ENCODE measurements at places on chromosomes 13 and 19.

- no peak for DNase-seq
Observed at GRCh38 chr19:35789978-35790944, 14.9 kb downstream of the ARHGAP33 start.

DNA sequence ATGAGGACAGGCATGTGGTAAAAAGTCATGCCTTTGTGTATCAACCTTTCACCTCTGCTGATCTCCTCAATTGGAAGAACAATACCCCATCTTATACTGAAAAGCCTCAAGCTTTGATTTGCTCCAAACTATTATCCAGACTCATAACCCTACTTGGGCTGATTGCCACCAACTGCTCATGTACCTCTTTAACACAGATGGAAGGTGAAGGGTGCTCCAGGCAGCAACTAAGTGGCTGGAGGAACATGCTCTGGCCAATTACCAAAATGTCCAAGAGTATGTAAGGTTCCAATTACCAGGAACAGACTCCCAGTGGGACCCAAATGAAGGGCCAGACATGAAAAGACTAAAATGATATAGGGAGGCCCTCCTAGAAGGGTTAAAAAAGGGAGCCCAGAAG, 78.3 kb downstream of the ZNF486 start:
- no peak for DNase-seq

DNA sequence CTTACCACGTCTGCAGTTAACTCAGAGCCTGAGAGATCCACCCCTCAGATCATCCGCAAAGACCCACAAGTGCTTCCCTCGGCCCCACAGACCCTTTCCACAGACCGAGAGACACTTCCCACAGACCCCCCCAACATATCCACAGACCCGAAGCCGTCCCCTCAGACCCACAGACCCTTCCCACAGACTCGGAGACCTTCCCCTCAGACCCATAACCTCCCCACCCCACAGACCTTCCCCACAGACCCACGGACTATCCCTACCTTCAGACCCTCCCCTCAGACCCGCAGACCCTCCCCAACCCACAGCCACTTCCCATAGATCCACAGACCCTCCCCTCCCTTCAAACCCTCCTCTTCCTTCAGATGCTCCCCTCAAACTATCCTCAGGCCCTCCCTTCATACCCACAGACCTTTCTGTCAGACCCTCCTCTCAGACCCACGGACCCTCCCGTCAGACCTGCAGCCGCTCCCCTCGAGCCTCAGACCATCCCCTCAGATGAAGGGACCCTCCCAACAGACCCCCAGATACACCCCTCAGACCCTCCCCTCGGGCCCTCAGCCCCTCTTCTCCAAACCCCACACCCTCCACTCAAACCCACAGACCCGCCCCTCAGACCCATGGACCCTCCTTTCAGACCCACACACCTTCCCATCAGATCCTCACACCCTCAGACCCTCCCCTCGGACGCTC, 20.1 kb upstream of the TFDP1 start:
- DNase-seq = no peak

DNA sequence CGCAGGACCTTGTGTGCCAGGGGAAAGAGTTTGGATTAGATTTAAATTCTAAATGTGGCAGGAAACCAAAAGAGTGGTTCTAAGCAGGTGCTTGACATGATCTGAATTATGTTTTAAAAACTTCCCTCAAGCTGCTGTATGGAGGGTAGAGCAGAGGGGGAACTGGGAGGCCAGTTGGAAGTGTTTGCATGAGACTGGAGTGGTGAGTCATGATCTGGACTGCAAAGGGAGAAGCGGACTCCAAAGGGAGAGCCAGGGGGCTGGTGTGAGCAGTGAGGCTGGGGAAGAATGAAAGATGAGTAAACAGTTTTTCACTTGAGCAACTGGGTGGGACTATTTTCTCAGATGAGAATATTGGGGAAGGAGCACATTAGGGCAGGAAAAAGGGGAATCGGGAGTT, 206.1 kb downstream of the DNAJC15 start:
- DNase-seq = no peak

DNA sequence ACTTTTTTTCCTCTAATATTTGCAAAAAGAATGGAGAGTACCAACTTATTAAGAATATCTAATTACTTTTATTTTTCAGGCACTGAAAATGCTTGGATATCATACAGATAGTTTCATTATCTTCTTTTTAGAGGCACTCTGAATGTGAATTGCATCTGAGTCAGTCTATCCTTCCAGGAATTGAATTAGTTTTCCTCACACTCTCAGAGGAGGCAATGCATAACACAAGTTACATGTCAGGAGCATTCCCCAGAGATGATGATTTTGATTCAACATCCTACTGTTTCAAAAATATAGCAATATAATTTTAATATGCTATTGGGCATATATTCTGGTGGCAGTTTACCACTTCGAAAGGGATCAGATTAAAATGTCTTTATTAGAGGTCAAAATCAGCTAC, 1315.4 kb downstream of the PCDH9 start:
- DNase-seq = no peak

DNA sequence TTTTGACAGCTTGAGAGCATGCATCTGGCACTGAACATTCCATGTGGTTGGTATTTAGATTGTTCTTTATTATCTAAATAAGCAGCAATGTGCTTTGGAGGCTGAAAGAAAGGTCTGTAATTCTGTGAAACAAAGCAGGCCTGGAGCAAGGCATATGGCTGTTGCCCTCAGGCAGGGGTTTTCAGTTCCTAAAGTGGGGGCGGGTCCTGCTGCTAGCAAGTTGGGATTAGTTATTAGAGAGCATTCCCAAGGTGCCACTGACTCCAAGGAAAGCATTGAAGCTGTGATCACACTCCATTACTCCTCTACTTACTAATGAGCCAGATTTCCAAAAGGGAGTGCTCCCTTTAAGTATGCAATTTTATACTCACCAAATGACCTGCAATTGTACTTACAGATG, 432.2 kb downstream of the OLFM4 start:
- DNase-seq = no peak

- DNase-seq = no peak
Observed at GRCh38 chr19:41968751-41969595, 9.9 kb upstream of the RABAC1 start.

DNA sequence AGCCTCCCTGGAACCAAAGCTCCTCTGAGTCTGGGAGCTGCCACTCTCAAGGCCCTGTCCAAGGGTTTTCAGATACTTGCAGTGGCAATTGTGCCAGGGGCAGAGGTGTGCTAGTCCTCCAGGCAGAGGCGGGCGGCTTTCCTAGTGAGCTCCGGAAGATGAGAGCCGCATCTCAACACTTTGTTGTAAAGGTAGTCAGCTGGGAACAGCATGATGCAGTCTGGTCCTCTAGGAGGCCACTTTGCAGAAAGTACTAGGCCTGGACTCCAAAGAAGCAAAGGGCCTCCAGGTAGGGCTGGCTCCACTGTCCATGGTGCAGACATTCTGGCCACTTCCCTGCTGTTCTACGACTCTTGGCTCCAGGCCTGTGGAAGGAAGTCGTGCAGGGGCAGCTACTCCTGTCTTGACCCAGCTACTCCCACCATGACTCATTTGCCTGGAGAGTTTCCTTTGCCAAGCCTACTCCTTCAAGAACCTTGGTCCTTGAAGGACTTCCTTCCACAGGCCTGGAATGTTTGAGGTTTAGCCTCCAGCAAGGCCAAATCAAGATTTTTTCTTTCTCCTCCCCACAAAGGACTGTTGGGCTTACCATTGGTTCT, 9.9 kb upstream of the ZNF536 start:
- no peak for DNase-seq

- no peak for DNase-seq
Observed at GRCh38 chr13:112182846-112183531, 116.0 kb downstream of the SOX1 start.

DNA sequence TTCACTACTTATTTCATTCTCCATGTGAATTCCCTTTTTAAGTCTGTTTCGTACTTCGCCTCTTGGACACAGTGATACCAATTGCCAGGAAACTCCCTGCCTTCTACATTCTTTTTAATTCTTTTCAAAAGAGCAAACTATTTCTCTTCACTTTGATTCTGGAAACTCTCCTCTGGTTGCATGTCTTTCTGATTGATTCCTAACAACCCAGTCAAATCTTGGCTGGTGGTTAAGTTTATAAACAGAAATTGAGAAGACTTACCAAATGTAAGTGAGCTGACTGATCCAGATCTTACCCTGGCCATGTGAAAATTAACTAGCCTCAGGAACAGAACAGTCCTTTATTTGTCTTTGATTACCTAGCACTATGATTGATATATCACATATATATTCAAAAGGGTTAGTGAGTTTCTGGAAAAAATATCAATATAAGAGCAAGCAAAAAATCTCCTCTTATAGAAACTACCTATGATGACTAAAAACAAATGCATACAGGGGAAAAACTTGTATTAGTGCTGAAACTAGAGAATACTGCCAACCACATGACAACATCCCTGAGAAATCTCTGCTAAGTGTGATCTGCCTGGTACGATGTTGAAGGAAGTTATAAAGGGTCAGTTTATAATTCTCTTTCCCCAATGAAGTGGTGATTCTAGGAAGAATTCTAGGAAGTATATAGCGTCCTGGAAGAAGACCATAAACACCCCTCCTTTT, 152.6 kb upstream of the HTR2A start:
- no peak for DNase-seq

- no peak for DNase-seq
Observed at GRCh38 chr13:111413407-111414187, 93.2 kb downstream of the TEX29 start.

- no peak for DNase-seq
Observed at GRCh38 chr13:74715718-74716117, 581.5 kb upstream of the KLF12 start.

- DNase-seq = peak; percentile 88
Observed at GRCh38 chr19:12933287-12934072, at the start of gene FARSA. TSS of gene FARSA (minus strand) at chr19:12933711. CDS start at chr19:12933696, 15 bp downstream.

DNA sequence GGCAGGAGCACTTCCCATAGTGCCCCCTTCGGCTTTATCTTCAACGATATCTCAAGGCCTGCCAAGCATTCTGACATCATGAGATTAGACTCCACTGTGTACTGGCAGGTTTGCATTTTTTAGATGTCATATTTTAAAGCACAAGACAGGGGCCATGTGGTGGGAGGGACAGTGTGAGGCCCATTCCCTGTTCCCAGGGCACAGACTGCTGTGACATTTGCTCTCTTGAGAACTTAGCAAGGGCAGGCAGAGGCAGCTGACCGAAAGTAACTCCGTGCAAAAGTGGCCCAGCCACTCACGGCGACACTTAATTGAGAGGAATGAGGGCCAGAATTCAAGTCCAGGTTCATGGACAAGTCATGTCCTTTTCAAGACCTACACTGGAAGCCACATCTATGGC, 201.8 kb downstream of the COL4A1 start:
- no peak for DNase-seq

DNA sequence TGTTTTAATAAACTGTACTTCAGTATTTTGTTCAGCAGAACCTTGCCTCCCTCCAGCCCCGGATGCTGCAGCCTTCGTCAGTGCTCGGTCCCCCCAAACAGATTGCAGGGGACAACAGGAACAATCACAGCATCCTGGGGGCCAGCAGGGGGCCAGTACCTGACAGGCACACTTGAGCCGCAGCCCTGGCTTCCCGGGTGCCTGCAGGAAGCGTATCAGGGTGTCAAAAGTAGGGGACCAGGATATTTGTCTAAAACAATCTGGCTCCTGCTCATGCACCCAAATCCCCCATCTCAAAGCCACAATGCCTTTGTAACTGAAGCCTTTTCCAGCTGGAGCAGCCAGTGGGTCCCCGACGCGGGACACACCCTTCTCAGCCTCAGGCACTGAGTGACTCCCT, 167.5 kb upstream of the TSHZ3 start:
- DNase-seq = no peak

- DNase-seq = no peak
Observed at GRCh38 chr19:17323964-17324332, 10.7 kb downstream of the ANO8 start.

Data from stimulated activated CD4-positive, alpha-beta T cell treated with anti-CD3 and anti-CD28 coated beads, Interleukin-12 subunit alpha, Interleukin-12 subunit beta, amount 100 ng/mL, for 24 hours (primary cell).